NCI-H82 (cell line): ENCODE measurements at places on chromosomes 6 and 20.

DNA sequence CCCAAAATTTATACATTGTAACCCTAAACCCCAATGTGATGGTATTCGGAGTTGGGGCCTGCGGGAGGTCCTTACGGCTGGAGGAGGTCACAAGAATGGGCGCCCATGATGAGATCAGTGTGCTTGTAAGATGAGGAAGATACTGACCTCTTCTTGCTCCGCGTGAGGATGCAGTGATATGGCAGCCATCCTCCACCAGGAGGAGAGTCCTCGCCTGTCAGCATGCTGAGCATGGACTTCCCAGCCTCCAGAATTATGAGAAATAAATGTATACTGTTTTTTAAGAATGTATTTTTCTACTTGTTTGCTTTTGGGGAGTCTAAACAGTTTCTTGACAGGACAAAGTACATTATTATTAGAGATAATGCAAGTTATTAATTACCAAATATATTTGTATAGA, 8.7 kb upstream of the SYNDIG1 start:
- DNase-seq, result no peak

DNA sequence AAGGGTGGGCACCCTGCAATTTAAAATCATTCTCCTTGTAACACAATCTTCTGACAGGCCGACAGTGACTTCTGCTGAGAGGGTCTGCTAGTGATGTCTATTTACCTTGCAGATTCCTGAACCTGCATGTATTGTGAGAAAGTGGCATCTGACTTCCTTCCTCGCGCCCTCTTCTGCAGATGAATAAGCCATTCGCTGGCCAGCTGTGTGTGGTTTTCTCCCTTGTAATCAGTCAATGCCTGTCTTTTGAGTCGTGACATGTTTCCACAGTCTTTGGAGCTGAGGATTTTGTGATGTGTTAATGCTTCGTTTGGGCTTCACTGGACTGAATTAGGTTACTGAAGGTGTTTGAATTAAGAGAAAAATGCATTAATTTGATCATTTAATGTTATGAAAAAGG, 125.3 kb downstream of the GRM1 start:
- no peak for DNase-seq

- DNase-seq, result no peak
These were observed 380.7 kb upstream of the BTBD3 start for GRCh38 chr20:11537032-11537431.

DNA sequence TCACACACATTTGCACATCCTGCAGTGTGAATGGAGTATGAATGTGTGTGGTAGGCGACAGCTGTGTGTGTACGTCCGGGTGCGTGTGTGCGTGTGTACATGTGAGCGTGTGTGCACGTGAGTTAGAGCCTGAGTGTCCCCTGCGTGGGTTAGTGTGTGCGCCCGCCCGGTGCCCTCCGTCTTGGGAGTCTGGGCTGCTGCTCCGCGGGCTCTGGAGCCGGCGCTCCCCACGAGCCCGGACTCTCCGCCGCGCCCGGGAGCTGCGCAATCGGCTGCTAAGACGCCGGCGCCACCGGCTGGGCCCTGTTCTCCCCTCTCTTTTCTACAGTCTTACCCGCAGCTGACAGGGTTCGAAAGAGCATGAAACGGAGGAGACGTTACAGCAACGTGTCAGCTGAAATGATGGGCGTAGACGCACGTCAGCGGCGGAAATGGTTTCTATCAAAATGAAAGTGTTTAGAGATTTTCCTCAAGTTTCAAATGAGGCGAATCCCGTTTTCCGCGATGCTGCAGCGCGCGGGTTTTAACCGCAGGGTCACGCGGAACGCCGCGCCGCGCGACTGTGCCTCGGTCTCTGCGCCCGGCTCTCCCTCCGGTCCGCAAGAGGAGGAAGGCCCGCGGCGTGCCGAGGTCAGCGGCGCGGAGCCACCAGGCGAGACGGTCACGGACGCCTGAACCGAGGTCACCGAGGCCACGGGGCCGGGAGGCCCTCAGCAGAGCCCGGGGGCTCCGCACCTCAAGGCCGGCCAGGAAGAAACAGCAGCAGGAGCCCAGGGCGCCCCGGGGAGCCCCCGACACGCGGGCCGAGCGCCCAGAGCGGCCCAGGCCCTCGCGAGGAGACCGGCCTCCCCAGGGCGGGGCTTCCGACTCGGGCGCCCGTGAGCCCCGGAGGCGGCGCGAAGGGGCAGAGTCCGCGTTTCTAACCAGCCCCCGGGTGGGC, 95.3 kb upstream of the BHLHE23 start:
- no peak for DNase-seq

- DNase-seq, result no peak
These were observed 575.3 kb downstream of the FRK start for GRCh38 chr6:115485400-115485799.

DNA sequence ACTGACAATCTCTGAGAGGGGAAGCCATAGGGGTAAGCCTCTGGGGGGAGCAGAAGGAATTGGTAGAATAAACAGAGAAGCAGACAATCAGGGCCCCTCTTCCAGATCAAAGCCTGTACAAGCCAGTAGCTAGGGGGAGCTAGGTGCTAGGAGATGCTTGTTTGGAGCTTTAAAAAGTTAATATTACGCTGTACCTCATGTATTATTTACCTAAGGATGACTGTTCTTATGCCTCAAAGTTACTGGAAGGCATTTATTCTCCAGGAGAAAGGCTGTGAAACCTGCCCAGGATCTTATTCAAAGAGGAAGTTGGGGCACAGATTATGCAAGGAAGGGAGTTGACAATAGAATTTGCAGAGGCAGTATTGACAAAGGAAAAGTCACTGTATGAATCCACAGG, 111.8 kb upstream of the SLC35F1 start:
- no peak for DNase-seq

GRCh38 chr6:121430514-121431460, 4.7 kb upstream of the GJA1 start:
- DNase-seq, result peak; percentile 41

DNA sequence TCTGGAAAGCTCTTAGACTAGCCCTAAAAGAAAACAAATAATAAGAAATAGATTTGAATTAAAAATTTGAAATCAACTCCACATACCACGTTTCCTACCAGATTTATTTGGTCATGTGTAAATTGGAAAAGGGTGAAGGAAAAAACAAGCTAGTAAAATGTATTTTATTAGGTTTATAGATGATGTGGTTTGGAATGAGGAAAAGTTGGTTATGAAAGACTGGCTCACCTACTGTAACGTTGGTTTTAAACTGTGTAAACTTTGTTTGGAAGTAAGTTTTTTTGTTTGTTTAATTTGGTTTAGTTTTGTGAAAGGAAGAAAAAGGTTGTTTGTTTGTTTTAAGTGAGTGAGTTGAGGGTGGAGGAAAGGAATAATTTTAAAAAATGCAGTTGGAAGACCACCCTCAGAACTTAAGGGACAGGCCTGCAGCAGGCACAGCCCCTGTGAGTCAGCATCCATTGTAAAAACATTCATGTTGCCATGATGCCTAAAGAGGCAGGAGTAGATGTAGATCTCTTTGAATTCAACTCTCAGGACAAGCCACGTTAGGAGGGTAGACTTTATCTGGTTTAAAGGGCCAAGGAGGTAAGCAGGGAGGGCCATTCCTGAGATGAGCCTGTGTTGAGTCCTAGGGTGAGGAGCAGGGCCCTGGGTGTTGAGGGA, 93.7 kb upstream of the SCGN start:
- DNase-seq, result no peak

- peak; percentile 51 for DNase-seq
These were observed 50.7 kb upstream of the INSM1 start for GRCh38 chr20:20317195-20317594.

DNA sequence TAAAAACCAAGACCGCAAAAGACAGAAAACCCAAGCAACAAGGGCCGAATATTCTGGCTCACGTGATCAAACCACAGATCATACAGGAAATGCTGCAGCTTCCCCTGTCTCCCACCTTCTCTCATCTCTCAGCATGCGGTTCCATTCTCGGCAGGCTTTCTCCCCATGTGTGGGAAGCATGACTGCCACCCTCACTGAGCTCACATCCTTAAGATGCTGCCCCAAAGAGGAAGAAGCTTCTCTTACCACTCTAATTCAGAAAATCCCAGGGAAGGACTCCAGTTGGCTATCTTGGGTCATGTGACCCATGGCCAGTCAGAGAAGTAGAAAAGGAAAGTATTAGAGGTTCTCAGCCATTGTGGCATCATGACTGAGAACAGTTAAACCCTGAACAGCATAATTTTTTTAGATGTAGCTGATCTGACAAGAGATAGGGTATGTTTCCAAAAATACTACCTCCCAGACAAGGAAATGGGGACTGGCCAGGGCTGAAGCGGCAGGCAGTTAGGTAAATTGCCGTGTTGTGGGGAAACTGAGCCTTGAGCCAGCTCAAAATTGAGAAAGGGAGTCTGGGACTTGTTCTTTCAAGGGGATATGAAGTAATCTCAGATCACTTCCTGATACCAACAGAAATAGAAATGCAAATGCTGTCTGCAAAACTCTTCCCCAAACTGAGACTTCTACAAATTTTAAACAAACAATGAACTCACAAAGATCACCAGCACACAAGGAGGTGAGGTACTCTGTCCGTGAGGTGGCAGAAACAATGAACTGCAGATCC, 37.1 kb upstream of the GRM4 start:
- DNase-seq, result no peak

DNA sequence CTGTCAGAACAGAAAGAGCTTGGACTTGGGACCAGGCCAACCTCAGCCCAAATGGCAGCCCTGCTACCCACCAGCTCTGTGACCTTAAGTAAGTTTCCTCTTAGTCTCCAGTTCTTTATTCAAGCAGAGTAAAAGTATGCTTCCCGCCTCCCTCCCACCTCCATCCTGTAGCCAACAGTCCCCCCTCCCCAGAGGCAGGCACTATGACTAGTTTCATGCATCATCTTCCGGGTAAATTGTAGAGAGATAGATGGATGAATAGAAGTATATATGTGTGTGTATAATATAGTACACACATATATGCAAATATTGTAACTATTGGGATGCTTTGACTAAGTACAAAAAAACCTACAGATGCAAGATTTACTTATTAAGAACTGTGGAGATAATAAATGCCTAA, 39.5 kb upstream of the B4GALT5 start:
- DNase-seq, result no peak

DNA sequence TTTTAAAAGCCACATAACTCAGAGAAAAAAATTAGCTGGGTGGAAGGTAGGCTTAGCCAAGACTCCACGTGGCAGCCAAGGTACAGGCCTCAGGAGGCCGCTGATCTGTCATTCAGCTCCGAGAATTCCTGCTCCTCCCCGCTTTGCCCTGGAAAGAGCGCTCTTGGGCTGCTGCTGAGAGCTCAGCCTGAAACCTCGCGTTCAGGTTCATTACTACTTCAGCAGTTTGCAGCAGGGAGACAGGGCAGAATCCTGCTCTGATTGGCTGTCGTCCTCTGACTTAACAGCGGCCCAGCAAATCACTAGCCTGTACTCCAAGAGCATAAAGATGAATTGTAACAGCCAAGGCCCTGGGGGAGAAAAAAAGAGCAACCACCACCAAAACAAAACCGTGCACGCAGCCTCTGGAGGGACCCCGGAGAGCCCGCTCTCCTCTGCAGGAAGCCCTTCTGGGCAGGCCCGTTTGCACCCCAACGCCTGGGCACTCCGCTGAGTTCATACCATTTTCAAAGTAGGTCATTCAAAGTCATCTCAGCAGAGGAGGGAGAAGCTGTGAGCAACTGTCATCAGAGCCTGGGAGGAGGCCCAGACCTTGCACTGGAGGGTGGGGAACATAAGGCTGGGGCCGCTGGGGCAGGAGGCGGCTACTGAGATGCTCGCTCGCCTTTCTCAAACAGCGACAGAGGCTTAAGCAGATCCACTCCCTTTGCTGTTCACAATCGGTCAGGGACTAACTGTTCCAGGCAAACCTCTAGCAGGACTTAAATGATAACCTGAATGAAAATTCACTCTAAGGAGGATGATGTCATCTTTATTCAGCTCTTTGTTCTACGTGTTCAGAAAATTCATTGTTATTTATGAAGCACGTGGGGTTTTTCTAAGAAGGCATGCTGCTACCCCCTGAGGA, 42.3 kb upstream of the ATXN1 start:
- peak; percentile 97 for DNase-seq

DNA sequence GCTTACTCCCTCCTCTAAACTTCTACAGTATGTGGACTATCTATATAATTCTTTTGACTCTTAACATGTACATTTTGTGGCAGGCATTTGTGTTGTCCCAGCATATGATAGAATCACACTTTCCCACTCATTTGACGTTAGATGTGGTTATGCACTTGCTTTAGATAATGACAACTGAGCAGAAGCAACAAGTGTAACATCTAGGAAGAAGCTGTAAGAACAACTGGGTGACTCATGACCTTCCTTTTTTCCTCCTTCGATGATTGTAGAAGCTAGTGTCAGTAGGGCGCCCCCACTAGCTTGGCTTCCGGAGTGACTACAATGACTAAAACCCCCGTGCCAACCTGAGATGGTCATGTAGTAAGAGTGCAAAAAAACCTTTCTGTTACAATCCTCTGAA, 74.6 kb upstream of the CEP85L start:
- DNase-seq, result no peak

DNA sequence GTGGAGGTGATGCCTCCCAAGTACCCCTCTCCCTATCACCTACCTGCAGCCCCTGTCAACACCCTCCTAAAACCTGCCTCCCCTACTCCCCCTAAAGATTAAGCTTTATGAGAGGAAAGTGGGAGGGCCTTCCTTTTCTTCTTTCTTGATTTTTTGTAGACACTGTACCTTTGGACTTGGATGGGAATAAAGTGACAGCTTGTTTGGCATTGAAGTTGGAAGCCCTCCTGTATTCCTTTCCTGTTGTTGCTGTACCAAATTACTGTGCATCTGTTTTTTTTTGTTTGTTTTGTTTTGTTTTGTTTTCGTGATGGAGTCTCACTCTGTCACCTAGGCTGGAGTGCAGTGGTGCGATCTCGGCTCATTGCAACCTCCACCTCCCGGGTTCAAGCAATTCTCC, 99.3 kb upstream of the NFATC2 start:
- no peak for DNase-seq

- DNase-seq, result no peak
These were observed 6.7 kb downstream of the TRIM40 start for GRCh38 chr6:30142665-30143064.

DNA sequence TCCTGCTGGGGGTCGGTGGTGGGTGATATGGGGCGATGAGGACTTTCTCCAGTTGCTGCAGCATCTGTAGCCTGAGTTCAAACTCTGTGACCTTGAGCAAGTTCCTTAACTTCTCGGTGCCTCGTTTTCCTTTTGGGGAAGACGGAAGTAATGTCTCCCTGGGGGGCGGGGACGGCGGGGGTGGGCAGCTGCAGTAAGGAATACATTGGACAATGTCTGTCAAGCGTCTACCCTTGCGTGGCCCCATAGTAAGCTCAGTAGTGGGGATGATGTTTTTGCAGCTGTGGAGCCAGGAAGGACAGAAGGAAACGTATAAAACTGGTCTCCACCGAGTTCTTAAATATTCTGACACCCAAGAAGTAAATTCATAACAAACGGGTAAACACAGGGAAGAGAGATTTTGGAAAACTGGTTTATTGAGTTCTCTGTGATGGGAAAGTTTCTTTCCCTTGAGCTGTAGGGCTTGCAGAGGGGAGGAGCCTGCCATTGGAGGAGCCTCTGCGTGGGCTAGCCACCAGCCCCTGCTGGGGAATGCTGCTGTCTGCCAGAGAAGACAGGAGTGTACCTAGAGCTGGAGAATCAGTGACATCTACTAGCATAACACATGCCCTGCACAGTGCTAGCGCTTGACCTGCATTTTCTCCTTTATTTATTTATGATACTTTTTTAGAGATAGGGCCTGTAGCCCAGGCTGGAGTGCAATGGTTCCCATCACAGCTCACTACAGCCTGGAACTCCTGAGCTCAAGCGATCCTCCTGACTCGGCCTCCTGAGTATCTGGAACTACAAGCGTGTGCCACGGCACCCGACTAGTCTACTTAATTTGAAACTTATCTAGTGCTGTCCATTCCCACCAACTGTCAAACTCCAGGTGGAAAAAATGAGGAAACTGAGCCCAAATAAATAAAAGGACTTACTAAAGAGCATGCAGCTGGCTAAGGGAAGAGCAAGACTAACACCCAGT, 1.2 kb upstream of the ACSS1 start:
- peak; percentile 17 for DNase-seq
